ENCODE measurements at places on chromosomes 16 and 17.

- no peak for DNase-seq
Observed at GRCh38 chr16:82470016-82470415, 156.8 kb upstream of the CDH13 start.

DNA sequence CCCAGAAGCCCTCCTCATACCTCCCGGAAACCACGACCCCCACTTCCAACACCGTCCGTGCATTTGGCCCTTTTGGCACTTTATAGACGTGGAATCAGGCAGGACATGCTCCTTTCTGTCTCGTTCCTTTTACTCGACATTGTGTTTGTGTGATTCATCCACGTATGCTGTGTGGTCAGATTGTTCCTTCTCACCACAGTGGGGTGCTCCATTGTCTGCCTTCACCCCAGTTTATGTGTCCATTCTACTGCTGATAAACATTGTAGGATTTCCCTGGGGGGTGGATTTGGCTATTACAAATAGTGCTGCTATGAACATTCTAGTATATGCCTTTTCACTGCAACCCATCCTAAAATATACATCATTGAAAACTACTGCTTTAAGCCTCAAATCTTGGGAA, 28.9 kb upstream of the RPH3AL start:
- DNase-seq = no peak

GRCh38 chr17:33873201-33873617, 381.9 kb upstream of the CCL2 start:
- no peak for DNase-seq

GRCh38 chr16:2208772-2209171, 1.9 kb downstream of the BRICD5 start:
- no peak for DNase-seq

- DNase-seq = no peak
Observed at GRCh38 chr16:57502048-57502775, 15.9 kb upstream of the DOK4 start.

DNA sequence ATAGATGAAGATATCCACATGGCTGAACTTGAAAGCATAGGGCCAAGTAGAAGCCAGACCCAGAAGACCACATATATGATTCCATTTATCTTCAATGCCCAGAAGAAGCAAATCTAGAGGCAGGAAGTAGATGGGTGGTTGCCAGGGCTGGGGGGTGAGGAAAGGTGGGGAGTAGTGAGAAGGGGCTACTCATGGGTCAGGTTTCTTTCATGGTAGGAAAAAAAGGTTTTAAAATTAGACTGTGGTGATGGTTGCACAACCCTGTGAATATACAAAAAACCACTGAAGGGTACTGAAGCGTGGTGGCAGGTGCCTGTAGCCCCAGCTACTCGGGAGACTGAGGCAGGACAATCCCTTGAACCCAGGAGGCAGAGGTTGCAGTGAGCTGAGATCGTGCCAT, 5.4 kb downstream of the CD2BP2 start:
- no peak for DNase-seq

DNA sequence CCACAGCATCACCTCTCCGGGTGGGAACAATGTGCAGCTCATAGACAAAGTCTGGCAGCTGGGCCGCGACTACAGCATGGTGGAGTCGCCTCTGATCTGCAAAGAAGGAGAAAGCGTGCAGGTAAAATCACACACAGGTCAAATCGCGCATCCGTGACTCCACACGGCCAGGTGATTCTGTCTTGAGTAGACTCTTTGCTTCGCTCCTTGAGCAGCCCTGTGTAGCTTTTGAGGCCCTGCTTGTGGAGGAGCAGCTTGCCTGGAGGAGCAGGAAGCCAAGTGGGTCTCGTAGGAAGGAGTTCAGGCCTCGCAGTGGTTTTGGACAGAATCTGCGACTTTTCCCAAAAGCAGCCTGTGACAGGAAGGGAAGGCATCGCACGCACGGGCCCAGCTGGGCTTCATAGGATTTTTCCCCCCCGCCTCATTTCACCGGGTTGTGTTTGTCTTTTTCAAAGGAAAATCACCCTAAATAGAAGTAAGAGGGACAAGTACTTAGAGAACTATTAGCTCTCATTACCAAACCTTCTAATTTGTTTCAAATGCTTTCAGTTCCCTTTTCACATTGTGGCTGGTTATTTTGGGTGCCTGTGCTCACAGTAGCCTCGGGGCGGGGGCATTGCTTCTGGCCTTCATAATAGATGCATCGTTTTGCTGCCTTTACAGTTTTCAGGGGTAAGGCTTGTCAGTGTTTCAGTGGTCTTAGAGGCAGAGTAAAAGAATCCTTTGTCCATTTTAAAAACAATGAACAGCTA, 71.5 kb downstream of the SEC14L1 start:
- DNase-seq = no peak

All from activated CD8-positive, alpha-beta memory T cell treated with anti-CD3 and anti-CD28 coated beads for 1 hour (primary cell).